ENCODE measurements at places on chromosomes 4 and X. TPM values are rescaled to one million over a fixed set of nuclear protein-coding genes. Genes with fewer than 3 reads are reported as not detected.

- no peak for DNase-seq
These were observed 101.9 kb upstream of the CCSER1 start for GRCh38 chr4:90025248-90025647.

- no peak for DNase-seq
These were observed 150.1 kb downstream of the PJA1 start for GRCh38 chrX:69015156-69015555.

- peak; percentile 92 for DNase-seq
These were observed 43.3 kb upstream of the PDGFC start for GRCh38 chr4:157014621-157015591.

The UCP1 gene
- not detected for total RNA-seq

The POLN gene
- total RNA-seq = 1.4 TPM

DNA sequence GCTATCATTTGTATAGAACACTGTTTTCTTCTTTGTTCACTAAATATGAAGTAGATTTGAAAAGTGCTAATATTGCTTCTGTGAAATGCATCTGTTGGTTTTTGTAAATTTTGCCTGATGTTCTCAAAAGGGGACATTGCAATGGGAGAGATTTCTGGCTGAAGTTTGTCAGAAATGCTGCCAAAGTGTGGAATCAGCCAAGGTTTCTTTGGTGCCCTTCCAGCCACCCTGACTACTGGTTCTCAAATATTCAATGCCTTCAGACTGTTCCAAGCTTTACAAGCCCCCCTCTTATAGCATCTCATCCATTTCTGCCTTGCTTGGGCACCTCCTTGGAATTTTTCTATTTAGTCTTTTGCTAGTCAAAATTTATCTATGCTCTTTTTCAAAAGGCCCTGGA, 60.6 kb upstream of the TMLHE start:
- no peak for DNase-seq

DNA sequence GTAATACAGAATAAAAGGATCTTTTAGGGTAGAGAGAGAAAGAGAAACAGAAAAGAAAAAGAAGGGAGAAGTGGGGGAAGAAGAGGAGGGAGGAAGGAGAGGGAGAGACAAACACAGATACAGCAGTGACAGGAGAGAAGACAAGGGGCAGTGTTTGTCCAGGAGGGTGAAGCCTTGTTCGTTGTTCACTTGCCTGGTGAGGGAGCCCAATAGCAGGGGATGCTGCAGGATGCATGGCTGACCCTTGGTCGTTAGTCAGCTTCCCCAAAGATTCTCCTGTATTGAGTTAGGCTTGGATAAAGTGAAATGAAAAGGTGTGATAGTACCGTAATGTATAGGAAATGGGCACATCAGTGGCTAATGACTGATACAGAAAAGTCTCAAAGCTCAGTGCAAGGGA, 403.7 kb downstream of the IL15 start:
- DNase-seq = no peak

- no peak for DNase-seq
These were observed 325.5 kb downstream of the BCOR start for GRCh38 chrX:39772057-39772832.

DNA sequence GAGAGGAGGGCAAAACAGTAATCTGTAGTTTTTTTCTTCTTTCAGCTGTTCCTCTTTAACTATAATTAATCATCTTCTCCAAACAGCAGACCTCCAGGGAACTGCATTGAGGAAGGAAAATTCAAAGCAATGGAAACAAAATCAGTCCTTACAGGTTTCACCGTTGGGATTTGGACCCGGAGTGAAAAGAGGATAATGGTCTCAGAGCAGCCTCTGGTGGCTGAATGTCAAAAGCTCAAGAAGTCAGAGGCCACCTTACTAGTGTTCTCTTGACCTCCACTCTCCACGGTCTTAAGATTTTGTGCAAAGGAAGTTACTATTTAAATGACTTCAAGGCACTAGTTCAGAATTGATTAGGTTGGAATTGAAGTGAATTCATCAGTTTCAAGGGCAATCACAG, 16.0 kb upstream of the MID1 start:
- DNase-seq = peak; percentile 33

The NPFFR2 gene
- not detected for total RNA-seq

The PARM1 gene
- 0.16 TPM for total RNA-seq

The SH2D1A gene
- not detected for total RNA-seq

The ATP10D gene
- total RNA-seq = 54.0 TPM

GRCh38 chr4:72567821-72568675, 973 bp downstream of the ADAMTS3 start:
- DNase-seq = peak; percentile 37

DNA sequence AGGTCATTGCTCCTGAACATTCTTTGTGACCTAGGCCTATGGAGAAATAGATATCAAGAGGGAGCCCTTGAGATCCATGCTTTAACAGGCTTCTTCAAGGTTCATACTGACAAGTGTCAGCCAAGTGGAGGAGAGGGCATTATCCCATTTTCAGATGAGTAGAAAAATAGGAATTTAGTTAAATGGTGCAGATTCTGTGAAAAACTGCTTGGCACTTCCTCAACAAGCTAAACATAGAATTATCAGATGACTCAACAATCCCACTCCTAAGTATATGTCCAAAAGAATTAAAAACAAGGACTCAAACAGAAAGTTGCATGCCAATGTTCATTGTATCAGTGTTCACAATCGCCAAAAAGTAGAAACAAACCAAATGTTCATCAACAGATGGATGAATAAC, 43.8 kb upstream of the KCNIP4 start:
- DNase-seq = peak; percentile 10

Data from HFFc6 (cell line).